ENCODE measurements at places on chromosomes 3 and 15. TPM values are rescaled to one million over a fixed set of nuclear protein-coding genes. Genes with fewer than 3 reads are reported as not detected.

- DNase-seq: no peak
These were observed 16.4 kb downstream of the PRR23E start for GRCh38 chr3:127209155-127209839.

- no peak for DNase-seq
These were observed 101.9 kb upstream of the THBS1 start for GRCh38 chr15:39478996-39479395.

GRCh38 chr15:93474728-93475127 lies 385.7 kb upstream of the RGMA start:
- DNase-seq: no peak

Gene ZNF860
- 1.8 TPM for total RNA-seq
